ENCODE measurements at places on chromosomes 16 and 17.

GRCh38 chr17:72587156-72587555, 466.3 kb downstream of the SOX9 start:
- DNase-seq = no peak

GRCh38 chr16:58329135-58329534, 34.3 kb upstream of the PRSS54 start:
- no peak for DNase-seq

GRCh38 chr16:72132726-72133125, 39.1 kb downstream of the DHX38 start:
- DNase-seq = no peak

GRCh38 chr16:20884240-20884556, 16.0 kb downstream of the DCUN1D3 start:
- no peak for DNase-seq

DNA sequence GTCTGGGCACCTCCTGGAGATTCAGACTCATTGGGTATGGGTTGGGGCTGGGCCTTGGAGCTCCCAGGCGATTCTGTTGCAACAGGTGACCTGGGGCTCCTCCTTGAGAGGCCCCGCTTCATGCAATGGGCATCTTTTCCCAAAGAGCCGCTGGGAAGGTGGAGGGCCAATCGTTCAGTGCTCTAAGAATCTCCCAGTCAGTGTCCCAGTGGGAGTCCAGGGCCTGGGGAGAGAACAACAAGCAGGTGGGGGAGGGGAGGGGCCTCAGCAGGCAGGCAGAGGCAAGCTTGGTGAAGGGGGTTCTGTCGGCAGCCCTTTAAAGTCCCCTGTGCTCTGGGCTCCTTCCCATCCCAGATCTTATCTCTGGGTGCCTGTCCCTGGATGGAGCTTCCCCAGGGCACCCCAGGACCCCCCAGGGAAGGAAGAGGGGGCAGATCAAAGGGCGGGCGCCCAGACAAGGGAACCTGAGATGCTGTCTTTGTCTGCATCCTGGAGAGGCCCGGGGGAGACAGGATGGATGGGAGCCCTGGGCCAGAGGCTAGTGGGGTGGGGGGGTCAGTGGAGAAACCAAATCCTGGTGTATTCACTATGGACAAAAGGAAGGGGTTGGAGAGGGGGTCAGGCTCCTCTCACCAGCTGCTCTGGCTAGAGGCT, 30.5 kb upstream of the NXPH3 start:
- no peak for DNase-seq

- no peak for DNase-seq
These were observed 28.6 kb downstream of the DCAKD start for GRCh38 chr17:45022655-45023339.

DNA sequence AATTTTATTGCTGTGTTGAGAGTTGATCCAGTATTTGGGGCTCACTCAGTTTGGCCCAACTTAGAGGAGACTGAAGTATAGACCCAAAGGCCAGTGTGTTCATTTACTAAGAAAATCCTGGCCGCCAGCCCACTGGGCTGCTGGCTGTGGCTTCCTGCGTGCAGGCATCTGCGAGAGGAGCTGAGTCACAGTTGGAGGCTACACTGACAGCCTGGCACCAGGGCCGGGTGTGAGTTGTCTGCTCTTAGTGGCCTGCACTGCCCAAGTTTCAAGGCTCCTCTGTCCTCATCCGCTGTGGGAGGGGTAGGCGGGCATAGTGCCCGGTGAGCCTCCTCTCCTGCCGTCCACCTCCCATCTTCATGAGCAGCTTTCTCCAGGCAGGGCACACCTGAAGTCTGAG, 54.2 kb downstream of the PLD6 start:
- DNase-seq = no peak

- no peak for DNase-seq
These were observed 7.4 kb upstream of the FASN start for GRCh38 chr17:82105417-82105881.

- no peak for DNase-seq
These were observed 338.7 kb downstream of the C16orf95 start for GRCh38 chr16:86978445-86979030.

All from activated T-helper 1 cell treated with anti-CD3 and anti-CD28 coated beads, Interleukin-2, amount 50 U/mL, for 16 hours (primary cell).